Stimulated activated CD8-positive, alpha-beta memory T cell treated with anti-CD3 and anti-CD28 coated beads, Interleukin-15, amount 100 ng/mL, for 24 hours (primary cell): ENCODE measurements at places on chromosomes 5 and 9.

DNA sequence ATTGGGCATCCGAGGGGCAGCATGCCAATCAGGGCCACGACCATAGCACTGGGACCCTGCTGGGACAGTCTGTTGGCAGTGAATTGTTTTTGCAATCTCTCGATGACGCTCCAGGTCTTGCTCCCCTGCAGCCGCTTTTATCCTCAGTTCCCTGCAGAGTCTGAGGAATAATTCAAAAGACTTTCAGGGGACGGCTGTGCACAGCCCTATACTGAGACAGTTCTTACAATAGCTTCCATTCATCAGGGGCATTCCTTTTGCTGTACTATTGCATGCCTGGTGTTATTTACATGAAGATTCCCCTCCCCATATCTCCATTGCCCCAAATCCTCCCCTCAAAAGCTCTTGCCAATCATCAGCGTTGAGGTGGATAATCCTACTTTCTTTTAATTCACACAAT lies 163.3 kb upstream of the WWC1 start:
- DNase-seq = no peak

DNA sequence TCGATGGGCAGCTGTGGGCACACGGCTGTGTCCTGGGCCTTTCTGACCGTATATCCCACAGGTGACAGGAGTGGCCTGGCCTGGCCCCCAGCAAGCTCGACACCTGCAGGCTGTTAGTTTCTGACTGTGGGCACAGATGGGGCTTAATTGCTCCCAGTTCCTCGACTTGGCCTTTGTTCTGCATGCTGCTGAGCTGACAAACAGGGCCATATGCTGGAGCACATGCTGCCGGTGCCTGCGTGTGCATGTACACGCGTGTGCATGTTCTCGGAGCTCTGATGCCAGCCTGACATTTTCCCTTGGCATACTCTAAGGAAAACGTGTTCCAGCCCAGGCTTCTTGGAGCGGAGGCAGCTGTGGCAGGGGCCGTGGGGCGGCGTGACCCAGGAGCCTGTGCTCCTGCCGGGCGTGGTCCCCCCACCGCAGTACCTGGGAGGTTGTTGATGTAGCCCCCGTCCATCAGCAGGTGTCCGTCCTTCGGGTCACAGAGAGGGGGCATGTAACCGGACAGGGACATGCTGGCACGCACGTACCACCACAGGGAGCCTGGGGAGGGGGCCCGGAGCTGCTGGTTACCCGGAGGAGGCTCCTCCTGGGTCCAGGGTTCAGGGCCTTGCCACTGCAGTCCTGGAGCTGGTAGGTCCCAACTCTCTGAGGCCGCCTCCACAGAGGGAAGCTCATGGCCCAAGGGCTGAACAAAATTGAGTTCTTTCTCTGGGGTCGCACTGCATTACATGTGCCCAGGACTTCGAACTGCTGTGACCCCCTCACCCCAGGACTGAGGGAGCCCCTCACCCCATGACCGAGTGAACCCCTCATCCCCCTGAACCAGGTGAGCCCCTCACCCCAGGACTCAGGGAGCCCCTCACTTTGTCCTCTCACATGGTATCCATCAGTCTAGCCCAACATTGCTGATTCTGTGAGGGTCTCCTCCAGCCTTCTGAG lies 4.1 kb upstream of the NSMF start:
- DNase-seq = no peak

- DNase-seq = no peak
Observed at GRCh38 chr5:86806206-86806605, 188.5 kb downstream of the COX7C start.

DNA sequence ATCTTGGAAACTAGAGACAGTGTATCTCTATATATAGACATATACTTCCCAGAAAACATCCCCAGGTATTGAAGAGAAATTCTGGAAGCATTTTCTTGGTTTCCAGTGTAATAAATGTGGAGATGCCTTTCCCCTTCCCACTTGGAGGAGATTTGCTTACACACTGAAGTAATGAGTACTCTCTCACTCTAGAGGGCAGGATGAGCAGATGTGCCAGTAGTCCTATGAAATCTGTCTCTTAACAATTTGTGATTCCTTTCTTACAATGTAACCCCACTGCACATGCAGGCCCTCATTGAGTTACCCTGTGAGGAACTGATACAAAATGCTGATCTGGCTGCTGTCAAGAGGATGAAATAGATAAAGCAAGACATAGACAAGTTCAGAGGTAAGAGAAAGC lies 567.2 kb downstream of the SLCO4C1 start:
- DNase-seq = no peak

GRCh38 chr9:19255821-19256220 lies 25.3 kb downstream of the DENND4C start:
- DNase-seq = no peak

GRCh38 chr5:43601454-43602260 lies 1.3 kb upstream of the NNT start:
- DNase-seq = no peak

GRCh38 chr5:172680921-172681320 lies 39.9 kb downstream of the NEURL1B start:
- no peak for DNase-seq

DNA sequence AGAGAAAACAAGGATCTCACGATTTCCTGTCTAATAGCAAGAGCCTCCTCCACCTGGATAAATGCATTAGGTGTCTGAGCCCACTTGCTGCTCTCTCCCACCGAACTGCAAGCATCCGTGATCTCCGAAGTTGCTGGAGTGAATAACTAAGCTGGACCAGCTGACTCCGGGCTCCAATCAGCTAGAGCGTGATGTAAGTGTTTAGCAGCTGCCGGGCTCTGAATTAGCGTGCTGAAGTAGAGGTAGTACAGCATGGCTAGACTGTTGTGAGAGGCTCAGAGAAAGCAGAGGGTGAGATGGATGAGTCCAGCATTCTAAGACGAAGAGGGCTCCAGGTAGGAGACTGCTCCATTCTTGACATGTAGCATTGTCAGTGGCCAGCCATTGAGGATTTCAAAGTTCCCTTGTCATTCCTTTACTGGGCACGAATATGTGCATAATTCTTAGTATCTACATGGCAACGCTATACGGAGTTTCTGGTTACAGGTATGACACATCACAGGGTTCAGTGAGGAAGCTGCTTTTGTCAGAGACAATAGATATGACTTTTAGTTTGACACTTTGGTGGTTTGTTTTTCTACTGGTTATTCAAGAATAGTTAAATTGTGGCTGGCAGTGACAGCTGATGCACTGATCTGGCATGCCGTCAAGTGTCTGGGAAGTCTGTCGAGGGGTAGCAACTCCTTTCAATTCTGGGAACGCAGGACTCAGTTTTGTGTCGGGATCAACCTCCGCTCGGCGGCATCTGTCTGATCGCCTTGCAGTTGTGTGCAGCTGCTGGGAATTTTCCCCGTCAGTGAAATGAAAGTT lies 232.6 kb downstream of the MAST4 start:
- no peak for DNase-seq

DNA sequence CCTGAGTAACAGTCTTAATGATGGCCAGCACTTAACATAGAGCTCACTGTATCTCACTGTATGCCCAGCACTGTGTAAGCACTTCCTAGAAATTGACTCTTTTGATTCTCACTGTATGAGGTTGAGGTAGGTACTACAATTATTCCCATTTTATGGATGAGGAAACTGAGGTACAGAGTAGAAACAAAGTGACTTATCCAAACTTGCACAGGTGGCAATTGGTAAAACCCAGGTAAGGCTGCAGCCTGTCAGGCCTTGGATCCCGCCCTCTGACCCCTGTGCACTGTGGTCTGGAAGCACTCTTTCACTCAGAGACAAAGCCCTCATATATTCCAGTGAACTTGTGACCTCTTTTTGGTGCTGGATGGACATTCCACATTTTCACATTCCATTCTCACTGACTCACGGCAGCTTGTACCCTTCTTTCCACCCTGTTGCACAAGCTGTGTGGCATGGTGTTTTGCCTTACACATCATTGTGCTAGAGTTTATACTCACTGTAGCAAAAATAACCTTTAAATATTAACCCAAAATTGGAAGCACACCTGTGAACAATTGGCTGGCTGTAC lies 21.7 kb downstream of the ANKRD55 start:
- no peak for DNase-seq

GRCh38 chr9:83778164-83778563 lies 39.4 kb downstream of the GKAP1 start:
- DNase-seq = no peak

- DNase-seq = no peak
Observed at GRCh38 chr9:114482593-114482992, 22.7 kb downstream of the WHRN start.

DNA sequence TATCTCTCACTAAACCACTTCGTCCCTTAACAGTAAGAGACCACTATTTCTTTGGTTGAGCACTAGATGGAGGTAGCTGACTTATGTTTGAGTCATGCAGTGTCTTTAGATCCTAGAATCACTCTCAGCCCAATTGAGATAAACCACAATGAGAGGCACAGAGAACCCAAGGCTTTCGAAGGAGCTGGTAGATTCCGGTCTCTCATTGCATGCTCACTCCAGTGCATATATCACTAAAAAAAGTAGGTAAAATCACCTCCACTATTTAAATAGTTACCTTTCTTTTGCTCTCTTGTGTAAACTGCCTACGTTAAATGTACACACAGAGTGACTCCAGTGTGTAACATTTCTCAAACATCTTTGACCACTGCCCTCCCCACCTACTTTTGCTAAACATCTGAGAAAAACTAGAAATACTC lies 27.6 kb downstream of the ACTL7A start:
- no peak for DNase-seq

DNA sequence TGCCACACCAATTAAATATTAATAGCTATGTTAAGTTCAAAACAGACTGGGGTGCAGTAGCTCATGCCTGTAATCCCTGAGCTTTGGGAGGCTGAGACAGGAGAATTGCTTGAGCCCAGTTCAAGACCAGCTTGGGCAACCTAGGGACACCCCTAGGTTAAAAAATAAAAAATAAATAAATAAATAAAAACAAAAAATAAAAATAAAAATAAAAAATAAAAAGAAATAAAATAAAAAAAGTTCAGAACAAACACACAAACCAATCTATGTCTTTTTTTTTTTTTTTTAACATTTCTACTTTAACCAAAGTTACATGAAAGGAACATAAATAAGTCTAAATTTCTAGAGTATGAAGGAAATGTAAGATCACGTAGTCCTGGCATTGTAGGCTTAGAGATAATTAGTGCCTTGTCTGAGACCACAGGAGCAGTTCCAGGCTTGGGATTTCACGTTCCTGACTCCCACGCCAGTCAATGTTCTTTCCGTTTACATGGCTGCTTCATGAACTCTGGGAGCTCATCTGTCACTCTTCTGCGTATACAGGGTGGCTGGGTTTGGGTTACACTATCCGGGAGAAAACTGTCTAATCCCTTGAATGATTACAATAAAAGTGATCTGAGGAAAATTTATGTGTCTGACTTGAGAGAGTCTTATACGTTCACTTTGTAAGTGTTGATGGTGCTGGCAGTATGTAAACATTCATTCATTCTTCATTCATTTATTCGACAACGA lies 85.2 kb downstream of the KIAA1958 start:
- no peak for DNase-seq

DNA sequence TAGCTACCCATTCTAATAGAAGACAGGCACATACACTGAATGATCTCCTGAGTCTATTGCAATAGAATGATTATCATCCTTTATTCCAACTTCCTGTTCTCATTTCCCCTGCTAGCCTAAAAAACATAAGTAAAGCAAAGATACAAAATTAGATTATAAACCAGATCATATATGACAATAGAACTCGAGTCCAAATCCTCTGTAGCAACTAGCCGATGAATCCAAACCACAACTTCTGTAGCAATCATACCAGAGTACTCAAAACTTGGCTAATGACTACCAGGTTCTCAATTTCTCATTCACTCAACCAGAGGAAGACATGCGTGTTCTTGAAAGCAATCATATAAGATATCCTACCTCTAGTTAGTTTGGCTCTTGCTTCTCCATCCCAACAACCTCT lies 622.1 kb downstream of the PSAT1 start:
- DNase-seq = no peak

DNA sequence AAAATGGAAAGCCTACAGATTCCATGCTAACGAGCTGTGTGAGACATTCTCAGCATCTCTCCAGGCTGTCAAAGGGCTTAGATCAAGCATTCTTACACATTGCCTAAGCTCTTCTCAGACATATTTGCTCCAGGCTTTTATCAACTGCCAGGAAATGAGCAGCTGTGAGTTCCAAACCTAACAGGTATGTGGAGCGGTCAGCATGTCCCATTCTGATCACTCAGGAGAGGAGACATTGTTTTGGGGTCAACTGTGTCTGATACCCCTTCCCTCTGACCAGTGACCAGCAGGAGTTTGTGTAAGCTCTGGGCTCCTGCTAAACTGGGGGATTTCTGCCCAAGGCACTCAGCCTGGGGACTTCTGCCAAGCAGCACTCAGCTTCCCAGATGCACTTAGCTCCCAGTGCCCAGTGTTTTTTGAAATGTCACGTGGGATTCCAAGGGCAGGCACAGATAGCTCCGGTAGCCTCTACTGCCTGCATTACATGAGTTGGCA lies 229.1 kb downstream of the SEC61B start:
- DNase-seq = no peak

- DNase-seq = no peak
Observed at GRCh38 chr9:123556464-123557435, 200.8 kb downstream of the CRB2 start.

GRCh38 chr9:132823370-132824145 lies 54.5 kb downstream of the AK8 start:
- no peak for DNase-seq

- no peak for DNase-seq
Observed at GRCh38 chr9:16322849-16323248, 547.6 kb downstream of the BNC2 start.

DNA sequence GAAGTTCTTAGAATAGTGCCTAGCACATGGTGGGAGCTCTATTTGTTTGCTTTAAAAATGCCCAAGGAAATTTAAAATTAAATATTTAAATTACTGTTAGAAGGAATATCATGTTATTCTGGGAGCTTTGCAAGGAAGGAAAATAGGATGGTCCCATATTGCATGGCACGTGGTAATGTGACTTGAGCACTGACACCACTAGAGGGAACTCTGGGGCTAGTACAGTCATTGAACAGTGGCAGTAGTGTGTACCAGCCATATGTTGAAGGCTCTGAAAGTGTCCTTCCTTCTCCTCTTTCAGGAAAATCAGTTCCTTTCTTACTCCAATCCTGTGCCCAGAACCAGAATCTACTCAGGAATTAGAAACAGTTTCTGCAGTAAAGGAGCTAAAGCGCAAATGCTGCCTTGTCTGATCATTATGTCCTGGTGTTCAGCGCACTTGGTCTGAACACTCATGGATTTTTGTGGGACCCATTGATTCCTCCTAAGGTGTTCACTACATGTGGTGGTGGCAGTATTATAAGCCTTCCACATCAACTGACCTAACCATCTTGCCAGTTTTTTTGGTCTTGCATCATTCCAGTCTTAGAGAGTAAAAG lies 54.1 kb downstream of the GDA start:
- DNase-seq = no peak

GRCh38 chr9:101639785-101640665 lies 45.3 kb upstream of the PPP3R2 start:
- DNase-seq = no peak

DNA sequence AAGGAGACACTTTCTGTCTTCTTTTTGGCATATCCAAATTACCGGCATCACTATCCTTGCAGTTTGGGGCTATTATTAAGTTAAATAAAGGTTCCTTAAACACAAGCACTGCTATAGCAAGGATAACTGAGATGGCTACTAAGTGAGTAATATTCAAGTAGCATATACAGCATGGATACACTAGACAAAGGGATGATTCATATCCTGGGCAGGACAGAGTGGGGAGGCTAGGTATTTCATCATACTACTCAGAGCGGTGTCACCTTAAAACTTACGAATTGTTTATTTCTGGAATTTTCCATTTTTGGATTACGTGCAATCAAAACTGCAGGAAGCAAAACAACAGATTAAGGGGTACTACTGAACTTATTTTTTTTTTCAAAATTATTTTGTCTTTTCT lies 54.1 kb downstream of the FER start:
- no peak for DNase-seq
